Cerebellum (tissue), 4 donors: ENCODE measurements at places on chromosomes 2 and 18. TPM values are rescaled to one million over a fixed set of nuclear protein-coding genes. Genes with fewer than 3 reads are reported as not detected.

DNA sequence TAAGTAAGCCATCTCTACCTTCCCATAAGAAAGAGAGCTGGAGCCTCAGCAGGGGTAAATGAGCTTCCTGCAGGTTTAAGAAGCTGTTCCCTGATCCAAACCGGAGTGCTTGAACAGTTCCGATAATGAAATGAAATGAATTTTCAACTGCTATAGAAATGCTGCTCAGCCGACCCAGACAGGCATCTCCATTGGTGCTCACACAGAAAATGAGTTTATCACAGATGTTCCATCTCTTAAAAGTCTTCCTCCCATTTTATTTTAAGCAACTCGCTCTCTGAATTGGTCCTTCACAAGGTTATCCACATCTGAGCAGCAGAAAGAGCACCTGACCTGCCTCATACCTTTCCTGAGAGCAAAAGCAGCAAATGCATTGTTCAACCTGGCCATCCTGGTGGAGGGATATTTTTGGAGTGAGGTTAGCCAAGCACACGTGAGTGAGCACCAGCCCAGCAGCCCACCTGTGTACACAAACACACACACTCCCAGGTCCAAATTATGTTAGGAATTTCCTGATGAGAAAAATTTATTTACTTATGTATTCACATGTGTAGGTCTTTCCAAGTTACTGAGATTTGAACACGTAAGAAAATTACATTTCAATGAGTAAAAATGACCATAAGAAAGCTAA lies 42.2 kb upstream of the CCDC68 start:
- DNase-seq, result no peak

GRCh38 chr2:203669820-203670219 lies 36.6 kb upstream of the CD28 start:
- no peak for DNase-seq

DNA sequence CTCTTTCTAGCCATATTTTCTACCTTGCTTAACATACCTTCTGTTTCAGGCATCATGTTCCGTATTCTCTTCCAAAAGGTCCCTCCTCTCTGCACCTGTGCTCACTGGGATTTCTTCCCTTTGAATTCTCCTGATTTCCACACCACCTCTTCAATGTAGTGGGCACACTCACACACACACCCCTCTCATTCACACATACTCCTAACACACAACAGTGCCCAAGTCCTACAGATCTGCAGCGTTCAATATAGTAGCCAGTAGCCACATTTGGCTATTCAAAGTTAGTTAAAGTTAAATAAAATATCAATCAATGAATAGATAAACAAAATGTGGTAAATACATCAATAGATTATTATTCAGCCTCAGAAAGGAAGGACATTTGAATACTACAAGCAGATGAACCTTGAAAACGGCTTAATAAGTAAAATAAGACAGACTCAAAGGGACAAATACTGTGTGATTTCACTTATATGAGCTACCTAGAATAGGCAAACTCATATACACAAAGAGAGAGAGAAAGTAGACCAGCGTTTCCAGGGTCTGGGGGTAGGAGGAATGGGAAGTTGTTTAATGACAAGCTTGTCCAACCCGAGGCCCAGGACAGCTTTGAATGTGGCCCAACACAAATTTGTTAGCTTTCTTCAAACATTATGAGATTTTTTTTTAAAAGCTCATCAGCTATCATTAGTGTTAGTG lies 34.4 kb downstream of the MYCN start:
- no peak for DNase-seq

The SOX11 gene
- 146 TPM for total RNA-seq

- no peak for DNase-seq
These were observed 72.5 kb upstream of the LRRTM1 start for GRCh38 chr2:80377071-80377470.

The FBXO41 gene
- 17.1 TPM for total RNA-seq

- DNase-seq, result peak; percentile 32
These were observed 506 bp downstream of the BMPR2 start for GRCh38 chr2:202376460-202377206.

The DPYSL5 gene
- 90.2 TPM for total RNA-seq

The KATNAL2 gene
- 5.0 TPM for total RNA-seq

The NPAS2 gene
- 1.3 TPM for total RNA-seq

GRCh38 chr2:64934530-64934929 lies 54.7 kb upstream of the SLC1A4 start:
- no peak for DNase-seq

The RNU2-63P gene
- not detected for total RNA-seq
